ENCODE measurements at places on chromosomes 1 and 21.

- DNase-seq, result no peak
Measured at GRCh38 chr1:113207457-113207856, 134.5 kb downstream of the LRIG2 start.

- no peak for DNase-seq
Measured at GRCh38 chr1:52158218-52158617, 16.3 kb downstream of the ZFYVE9 start.

- no peak for DNase-seq
Measured at GRCh38 chr1:204127597-204128242, 24.1 kb downstream of the ETNK2 start.

DNA sequence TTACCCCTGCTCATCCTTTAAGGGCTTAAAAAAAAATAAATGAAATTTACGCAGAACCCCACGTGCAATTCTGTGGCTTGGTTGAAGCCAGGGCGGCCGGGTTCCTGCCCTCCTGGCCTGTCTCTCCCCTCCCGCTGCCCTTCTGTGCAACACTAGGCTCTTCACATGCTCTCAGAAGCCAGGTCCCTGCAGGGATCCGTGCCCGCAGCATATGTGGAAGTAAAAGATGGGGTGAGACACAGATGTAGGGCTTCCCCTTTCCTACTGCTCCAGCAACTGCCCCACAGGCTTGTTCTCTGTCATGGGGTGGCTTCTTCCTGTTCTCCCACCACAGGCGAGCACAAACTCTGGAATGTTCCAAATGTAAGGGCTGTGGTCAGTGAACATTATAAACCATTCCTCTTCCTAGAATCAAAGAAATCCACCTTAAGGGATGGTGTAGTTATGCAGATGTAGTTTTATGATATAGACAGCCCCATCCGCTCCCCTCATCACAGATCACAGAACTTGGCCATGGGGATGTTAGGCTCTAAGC lies 535.4 kb downstream of the KIF26B start:
- DNase-seq, result no peak

DNA sequence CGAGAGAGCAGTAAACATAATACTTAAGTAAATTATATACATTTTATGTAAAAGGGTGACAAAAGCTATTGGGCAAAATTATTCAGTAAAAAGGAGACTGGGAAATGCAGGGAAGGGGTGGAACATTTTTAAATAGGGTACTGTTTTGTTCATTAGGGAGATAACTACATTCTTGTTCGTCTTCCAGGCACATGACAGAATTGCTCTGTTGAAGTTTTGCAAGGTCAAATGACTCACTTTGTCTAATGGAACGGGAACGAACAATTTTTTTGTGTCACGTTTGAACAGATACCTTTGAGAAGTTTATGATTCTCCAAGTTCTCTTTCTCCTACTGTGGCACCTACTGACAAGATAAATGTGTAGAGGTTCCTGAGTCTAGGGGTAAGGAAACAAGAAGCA lies 382.3 kb upstream of the ZRANB2 start:
- DNase-seq, result no peak

- no peak for DNase-seq
Measured at GRCh38 chr1:161287482-161288054, 22.2 kb downstream of the MPZ start.

DNA sequence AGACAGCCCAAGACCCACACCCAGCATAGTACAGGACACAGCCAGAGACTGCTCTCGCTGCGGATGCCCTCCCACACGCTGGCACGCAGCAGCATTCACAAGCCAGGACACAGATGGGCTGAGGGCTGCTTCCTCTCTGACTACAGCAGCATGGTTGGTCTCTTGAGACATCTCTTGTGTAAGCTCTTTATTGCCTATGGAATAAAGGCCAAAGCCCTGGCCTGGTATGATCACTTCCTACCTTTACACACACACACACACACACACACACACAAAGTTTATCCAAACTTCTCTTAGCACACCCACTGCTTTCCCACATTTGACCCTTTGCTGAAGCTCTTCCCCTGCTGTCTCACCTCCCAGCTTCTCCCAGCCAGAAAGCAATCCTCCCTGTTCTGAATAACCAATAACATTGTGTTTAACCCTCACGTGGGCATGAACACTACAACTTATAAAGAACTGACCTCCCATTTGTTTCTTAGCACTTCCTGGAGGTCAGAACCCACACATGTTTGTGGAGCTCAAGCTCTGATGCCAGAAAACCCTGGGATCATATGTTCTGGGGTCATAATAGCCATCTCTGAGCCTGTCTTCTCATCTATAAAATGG lies 1.2 kb upstream of the LUZP1 start:
- no peak for DNase-seq

Data from activated CD8-positive, alpha-beta memory T cell treated with anti-CD3 and anti-CD28 coated beads for 4 hours (primary cell).